ENCODE measurements at places on chromosomes 16 and 17.

DNA sequence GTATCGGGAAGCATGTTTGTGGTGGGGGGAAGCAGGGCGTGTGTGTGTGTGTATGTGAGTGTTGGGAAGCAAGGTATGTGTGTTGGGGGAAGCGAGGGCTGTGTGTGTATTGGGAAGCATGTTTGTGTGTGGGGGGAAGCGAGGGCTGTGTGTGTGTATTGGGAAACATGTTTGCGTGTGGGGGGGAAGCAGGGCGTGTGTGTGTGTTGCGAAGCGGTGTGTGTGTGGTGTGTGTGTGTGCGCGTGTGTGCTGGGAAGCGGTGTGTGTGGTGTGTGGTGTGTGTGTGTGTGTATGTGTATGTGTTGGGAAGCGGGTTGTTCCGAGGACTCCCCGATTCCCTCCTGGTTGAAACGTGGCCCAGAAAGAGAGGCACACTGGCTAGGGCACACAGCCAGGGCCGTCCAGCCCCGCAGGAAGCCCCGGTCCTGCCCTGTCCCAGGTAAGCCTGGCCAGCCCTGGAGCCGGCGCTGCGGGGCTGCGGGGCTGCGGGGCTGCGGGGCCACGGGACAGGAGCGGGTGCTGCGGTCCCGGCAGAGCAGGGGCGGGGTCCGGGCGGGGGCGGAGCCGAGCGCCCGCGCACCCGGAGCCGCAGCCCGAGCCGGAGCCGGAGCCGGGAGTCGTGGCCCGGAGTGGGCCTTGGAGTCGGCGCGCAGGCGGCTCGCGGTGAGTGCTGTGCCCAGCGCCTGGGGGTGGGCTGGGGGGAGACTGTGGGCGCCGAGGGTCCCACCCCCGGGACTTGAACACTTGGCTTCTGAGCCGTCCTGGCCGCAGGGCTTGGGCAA, at the start of gene NOD2:
TSS of gene NOD2 (plus strand) at position 608 of the 783 bp plus-strand sequence. CDS start 5,890 bp downstream, outside the sequence.
- no peak for DNase-seq

DNA sequence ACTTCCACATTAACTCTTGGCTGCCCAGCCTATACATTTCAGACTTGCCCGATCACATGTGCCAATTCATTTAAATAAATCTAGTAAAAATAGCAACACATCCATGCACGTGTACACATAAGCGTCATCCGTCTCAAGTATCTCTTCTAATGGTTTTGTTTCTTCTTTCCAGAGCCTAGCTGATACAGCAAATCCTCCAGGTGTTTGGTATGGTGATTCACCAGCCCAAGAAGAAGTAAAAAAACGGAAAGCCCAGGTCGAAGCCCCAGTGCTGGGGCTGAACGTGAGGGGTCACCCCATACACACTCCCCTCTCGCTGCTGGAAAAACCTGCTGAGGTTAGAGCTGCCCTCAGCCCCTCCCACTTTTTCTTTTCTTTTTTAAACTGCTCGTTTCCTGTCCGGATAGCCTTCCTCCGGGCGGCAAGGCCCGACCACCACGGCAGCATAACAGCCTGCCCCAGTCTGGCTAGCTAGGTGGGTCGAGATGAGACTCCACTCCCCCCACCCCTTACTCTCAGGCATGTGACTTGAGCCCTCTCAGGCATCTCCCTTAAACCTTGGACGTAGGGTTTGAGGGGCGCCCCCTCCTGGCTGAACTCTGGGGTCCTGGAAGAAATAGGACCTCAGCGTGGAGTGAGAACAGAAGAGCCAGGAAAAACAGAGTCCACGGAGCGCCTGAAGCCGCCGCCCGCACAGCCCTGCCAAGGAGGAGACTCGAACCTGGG, 13.9 kb upstream of the OR1F1 start:
- peak; percentile 88 for DNase-seq

DNA sequence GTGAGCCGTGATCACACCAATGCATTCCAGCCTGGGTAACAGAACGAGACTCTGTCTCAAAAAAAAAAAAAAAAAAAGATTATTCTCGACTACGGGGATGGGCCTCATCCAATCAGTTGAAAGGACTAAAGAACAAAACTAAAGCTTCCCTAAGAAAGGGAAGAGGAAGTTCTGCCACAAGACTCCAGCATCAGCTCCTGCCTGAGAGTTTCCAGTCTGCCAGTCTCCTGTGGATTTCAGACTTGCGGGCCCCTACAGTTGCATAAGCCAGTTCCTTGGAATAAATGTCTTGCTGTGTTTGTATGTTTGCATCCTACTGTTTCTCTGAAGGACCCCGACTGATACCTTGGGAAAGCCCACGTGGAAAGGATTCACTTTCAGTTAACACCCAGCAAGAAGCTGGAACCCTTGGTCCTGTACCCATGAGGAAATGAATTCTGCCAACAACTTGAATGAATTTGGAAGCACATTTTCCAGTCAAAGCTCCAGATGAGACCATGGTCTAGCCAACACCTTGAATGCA, 26.3 kb upstream of the FZD2 start:
- DNase-seq = no peak

DNA sequence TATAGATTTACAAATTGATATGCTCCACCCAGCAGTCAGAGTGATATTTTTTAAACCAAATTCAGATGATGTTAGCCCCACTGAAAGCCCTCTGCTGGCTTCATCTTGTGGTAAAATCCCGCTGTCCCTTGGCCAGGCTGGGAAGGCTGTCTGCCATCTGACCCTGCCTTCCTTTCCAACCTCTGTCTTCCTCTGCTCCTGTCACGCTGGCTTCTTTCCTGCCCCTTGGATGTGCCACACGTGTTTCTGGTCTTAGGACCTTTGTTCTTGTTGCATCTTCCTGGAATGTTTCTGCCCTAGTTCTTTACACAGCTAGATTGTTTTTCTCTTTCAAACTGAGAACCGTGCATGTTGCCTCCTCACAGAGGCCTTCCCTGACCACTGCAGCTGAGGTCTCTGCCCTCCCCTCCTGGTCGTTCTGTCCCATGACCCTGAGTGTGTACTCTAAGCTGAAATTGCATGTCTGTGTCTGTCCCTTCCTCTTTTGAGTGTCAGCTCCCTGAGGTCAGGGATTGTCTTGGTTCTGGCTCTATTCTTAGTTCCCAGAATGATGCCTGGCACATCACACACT, 11.4 kb downstream of the NT5M start:
- peak; percentile 13 for DNase-seq

DNA sequence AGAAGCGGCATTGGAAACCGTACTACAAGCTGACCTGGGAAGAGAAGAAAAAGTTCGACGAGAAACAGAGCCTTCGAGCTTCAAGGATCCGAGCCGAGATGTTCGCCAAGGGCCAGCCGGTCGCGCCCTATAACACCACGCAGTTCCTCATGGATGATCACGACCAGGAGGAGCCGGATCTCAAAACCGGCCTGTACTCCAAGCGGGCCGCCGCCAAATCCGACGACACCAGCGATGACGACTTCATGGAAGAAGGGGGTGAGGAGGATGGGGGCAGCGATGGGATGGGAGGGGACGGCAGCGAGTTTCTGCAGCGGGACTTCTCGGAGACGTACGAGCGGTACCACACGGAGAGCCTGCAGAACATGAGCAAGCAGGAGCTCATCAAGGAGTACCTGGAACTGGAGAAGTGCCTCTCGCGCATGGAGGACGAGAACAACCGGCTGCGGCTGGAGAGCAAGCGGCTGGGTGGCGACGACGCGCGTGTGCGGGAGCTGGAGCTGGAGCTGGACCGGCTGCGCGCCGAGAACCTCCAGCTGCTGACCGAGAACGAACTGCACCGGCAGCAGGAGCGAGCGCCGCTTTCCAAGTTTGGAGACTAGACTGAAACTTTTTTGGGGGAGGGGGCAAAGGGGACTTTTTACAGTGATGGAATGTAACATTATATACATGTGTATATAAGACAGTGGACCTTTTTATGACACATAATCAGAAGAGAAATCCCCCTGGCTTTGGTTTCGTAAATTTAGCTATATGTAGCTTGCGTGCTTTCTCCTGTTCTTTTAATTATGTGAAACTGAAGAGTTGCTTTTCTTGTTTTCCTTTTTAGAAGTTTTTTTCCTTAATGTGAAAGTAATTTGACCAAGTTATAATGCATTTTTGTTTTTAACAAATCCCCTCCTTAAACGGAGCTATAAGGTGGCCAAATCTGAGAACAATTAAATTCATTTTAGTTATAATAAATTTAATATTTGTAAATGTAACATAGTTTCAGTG, 1.7 kb downstream of the HEXIM1 start:
- peak; percentile 78 for DNase-seq

DNA sequence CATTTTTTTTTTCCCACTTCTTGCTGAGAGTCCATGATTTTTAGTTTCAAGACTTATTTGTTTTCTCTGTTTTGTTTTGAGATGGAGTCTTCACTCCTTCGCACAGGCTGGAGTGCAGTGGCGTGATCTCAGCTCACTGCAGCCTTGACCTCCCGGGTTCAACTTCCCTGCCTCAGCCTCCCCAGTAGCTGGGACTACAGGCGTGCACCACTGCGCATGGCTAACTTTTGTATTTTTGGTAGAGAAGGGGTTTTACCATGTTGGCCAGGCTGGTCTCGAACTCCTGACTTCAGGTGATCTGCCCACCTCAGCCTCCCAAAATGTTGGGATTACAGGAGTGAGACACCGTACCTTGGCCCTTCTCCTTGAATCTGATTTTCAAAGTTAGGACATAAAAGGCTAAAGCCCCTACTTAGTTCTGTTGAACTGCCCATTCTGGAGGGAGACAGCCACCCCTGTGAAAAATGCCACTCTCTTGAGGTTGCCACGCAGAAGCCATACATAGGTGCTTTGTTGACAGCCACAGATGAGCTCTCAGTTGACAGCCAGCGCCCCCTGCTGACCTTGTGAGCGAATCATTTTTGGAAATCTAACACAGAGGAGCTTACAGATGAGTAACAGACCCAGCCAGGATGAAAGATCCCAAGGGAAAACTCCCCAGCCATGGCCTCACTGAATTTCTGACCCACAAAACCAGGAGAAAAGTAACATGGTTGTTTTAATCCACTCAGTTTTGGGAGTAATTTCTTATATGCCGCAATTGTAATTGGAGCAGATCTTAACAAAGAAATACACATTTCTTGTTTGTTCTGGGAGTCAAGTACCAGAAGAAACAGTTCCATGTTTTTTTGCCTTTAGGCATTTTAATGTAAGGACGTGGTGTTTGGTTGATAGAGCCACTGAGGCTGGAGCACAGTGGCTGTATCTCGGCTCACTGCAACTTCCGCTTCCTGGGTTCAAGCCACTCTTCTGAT, 38.8 kb downstream of the PKD1L3 start:
- DNase-seq = peak; percentile 96

GRCh38 chr17:15501282-15501681, 33.9 kb upstream of the CDRT4 start:
- no peak for DNase-seq

DNA sequence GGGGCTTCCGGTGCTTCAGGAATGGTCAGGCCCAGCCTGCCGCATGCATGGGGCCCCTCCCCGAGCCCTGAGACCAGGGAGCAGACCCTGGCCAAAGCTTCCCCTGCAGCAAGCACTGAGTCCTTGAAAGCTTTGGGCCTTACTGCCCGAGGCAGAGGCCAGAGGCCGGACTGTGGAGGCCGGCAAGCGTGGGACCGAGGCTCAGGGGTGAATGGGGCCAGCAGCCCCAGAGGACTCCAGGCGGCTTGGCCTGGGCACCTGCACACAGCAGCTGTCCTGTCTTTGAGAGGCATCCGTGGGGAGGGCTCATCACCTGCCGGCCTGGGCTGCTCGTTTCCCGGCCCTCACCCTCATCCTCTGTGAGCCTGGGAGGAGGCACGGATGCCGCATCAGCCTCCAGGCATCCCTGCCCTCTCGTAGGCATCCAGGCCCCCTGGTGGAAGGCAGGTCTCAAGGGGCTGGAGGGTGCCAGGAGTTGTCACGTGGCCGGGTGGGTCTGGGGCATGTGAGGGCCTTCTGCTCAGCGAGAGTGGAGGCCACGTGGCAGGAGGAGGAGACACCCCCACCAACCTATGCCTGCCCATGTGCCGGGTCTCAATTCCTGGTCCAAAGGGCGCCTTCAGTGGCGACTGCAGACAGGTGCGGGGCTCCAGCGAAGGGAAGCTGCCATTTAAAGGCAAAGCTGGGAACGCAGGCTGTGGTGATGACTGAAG, 31.4 kb downstream of the CACNA1H start:
- DNase-seq = no peak

DNA sequence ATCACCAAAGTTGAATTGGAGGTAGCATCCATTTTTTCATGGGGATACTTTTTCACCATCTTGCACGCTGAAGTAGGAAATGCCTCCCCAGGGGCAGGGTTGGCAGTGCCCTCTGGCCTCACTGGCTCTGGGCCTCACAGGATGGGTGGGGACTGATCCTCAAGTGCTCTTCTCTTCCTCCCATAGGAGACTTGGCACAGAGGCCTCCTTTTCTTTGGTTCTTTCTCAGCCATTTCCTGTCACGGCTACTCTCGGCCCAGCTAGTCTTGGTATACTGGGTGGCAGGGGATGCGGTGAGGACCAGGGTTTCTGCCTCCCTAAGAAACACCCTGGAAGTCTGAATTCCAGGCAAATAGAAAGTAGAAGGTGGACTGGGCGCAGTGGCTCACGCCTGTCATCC, 58.2 kb downstream of the PECAM1 start:
- no peak for DNase-seq

All from islet precursor cell (in vitro differentiated cells).